ENCODE measurements at places on chromosomes 3 and 15.
A peak's percentile ranks its signal among the peaks of the same experiment; 100 is the strongest.

DNA sequence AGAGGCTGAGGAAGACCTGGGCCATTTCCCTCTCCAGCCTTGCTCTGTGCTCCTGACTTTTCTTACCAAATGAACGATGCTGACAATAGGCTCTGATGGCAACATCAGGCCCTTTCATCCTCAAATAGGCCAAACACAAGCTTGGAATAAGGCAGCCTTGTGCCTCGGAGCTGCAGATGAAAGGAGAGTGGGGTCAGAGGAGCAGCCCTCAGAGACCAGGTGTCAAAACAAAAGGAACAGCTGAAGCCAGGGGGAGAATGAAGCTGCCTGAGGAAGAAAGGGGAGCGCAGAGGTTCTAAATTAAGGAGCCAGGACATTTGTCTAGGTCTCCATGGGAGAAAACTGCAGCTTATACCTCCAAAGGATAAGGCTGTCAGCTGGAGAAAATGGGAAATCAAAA lies 5.1 kb downstream of the BFSP2 start:
- DNase-seq = no peak

- DNase-seq = no peak
Observed at GRCh38 chr15:64774629-64775493, 528 bp downstream of the RBPMS2 start.

GRCh38 chr3:69200384-69201068 lies 78.1 kb upstream of the LMOD3 start:
- DNase-seq = peak; percentile 76

GRCh38 chr15:84772467-84772866 lies 24.1 kb downstream of the ZNF592 start:
- no peak for DNase-seq

DNA sequence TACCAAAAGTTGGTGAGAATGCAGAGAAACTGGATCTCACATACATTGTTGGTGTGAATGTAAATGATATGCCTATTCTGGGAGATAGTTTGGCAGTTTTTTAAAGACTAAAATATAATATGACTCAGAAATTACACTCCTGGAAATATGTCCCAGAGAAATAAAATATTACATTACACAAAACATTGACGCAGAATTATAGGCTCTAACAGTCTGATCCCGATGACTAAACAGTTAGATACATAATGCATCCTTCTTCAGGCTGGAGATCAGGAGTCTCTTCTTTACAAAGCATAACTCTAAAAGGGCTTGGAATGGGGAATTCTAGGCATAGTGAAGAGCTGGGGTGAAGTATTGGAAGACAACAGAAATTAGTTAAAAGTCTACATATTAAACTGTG lies 586.2 kb upstream of the NECTIN3 start:
- no peak for DNase-seq

GRCh38 chr3:188947401-188948280 lies 224.1 kb upstream of the TPRG1 start:
- DNase-seq = peak; percentile 20

DNA sequence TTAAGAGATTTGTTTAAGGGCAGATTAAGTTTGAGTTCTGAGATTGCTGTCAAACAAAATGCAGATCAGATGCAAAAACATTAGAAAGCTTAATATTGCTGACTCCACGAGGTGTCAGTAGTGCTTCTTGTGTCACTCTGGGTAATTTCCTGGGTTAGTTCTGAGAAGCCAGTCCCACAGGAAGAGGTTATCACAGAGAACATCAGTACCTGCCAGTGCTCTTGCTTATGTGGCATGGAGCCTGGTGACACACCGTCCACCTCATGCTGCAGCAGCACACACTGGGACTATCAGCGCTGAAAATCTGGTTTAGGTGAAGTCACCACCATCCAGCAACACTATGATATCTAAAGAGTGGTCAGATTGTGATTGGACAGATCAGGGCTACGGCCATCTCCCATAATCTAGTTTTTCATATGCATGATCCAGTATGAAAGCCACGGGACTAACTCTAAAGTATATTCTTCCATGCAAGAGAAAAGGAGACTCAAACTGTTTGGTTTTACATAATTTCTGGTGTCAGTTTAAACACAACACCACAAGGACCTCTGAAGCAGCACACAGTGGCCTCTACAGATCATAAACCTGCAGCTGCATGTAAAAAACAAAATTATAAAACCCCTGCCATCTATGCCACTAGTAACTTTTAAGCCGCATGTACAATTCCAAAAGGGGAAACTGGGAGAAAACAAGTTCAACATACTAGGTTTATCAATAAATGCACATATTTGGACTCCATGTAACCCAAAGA lies 36.1 kb upstream of the MYO5C start:
- peak; percentile 91 for DNase-seq

DNA sequence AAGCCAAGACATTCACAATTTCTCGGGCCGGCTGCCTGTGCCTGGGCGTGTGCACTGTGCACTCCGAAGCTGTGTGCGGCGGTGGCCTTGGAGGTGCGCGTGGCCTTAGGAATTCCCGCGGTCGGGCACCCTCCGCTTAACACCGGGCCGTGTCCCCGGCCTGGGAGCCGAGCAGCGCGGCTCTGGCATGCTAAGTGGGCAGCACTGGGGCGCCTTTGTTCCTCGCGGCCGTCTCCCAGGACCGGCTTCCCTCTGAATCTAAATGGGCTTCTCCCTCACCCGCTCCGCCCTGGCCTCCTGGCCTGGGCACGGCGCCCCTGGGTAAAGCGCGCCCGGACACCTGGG lies 498 bp upstream of the ARNT2 start:
- DNase-seq = no peak

GRCh38 chr3:38130631-38131065 lies 6.3 kb downstream of the ACAA1 start:
- DNase-seq = no peak

GRCh38 chr3:155053756-155054155 lies 26.4 kb upstream of the MME start:
- no peak for DNase-seq

GRCh38 chr15:36472672-36473071 lies 106.8 kb upstream of the CDIN1 start:
- DNase-seq = no peak

DNA sequence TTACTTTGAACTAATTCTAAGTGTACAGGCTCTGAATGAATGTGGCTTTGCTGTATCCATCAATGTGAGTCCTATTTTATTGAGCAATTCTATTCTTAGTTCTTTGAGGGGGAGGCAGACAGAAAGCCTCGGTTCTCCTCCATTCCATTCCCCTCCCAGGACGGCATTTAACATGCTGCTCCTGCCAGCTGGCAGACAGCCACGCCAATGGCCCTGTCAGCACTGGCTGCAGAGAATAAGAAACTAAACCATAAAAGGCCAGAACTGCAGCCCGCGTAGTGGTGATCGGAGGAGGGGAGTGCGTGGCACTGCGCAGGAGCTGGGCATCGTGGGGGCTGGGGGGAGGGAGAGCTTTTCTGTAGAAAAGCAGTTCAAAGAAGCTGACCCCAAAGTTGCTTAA lies 76.0 kb upstream of the HACD2 start:
- no peak for DNase-seq

GRCh38 chr15:91688811-91689210 lies 164.7 kb upstream of the SLCO3A1 start:
- DNase-seq = no peak

GRCh38 chr3:179452176-179452564 lies 900 bp upstream of the GNB4 start:
- no peak for DNase-seq

DNA sequence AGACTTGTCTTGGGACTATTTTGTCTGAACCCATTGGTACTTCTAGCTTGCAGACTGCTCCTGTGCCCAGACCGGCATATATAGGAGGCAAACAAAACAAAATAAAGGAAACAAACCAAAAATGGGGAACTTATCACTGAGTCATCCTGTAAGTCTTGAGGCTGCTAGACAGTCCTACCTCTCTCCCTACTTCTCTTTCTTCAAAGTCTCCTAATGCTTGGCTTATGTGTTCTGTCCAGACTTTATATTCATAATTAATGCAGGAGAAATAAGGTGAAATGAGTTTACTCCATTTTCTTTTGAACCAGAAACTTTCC lies 266.2 kb downstream of the ZNF385D start:
- no peak for DNase-seq
